ENCODE measurements at places on chromosomes 2 and 18.

DNA sequence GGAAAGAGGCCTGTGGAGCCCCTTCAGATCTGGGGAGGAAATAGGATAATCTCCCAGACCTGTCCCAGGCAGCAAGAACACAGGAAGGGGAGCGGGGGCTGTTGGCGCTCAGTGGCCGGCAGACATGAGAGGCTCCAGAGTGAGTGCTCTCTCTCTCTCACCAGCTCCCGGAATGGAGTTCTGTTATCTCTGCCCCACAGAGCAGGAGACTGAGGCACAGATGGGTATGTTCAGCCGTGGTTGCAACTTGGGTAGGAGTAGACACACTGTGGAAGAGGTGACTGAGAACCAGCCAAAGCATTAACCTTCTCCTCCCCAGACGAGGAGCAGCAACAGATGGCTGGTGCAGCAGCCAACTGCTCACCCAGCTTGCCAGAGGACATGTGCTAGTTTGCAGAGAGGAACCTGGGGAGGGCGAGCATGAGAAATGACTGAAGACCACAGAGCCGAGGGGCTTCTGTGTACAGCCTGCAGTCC lies 82.0 kb downstream of the NRP2 start:
- no peaks in the 10 kb centered on the region for H3K36me3 ChIP-seq
- no peaks in the 10 kb centered on the region for H3K27me3 ChIP-seq
- DNase-seq: no peak
- H3K4me1 ChIP-seq: peaks cover 49% of the 10 kb centered on the region
- peak overlapping the region; percentile 90 for H3K27ac ChIP-seq

- no peaks in the 10 kb centered on the region for H3K36me3 ChIP-seq
- peaks cover 15% of the 10 kb centered on the region for H3K4me1 ChIP-seq
- H3K27ac ChIP-seq: no peak overlapping the region
- no peak overlapping the region for H3K4me3 ChIP-seq
- no peaks in the 10 kb centered on the region for H3K27me3 ChIP-seq
These were observed 7.7 kb downstream of the CCL20 start for GRCh38 chr2:227821043-227821942.

- H3K4me3 ChIP-seq: no peak overlapping the region
- no peak overlapping the region for H3K27ac ChIP-seq
- no peak for DNase-seq
- no peaks in the 10 kb centered on the region for H3K36me3 ChIP-seq
- H3K4me1 ChIP-seq: peaks cover 21% of the 10 kb centered on the region
These were observed 408.8 kb upstream of the UBE2E3 start for GRCh38 chr2:180571559-180571958.

DNA sequence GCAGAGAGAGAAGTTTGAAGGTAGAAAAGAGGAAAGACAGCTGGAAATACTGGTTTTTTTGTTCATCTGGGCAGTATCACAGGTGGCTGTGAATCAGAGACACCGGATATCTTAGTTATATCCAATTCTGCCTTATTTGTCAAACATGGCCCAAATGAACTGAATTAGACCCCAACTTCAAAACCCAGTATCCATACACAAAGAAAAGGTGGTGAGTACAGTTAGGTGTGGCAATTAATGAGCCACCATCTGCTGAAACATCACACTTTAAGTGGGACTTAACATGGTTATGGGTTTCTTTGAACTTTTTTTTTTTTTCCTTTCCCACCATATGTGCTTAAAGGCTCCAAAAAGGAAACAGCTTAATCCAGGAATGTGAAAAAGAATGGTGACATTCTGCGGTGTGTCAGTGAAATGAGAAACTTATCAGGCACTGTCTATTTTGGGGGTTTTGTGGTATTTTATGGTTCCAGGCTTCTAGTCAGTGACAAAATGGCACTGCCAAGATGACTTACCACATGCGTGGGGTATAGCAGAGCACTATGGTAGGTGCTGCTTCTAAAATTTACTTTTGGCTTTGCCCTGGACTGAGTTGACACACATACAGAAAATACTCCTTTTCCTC lies 5.0 kb upstream of the TMEM178A start:
- peaks cover 10% of the 10 kb centered on the region for H3K4me1 ChIP-seq
- peaks cover 6% of the 10 kb centered on the region for H3K27me3 ChIP-seq
- no peaks in the 10 kb centered on the region for H3K36me3 ChIP-seq
- no peak for DNase-seq
- H3K27ac ChIP-seq: no peak overlapping the region
- no peak overlapping the region for H3K4me3 ChIP-seq

- H3K36me3 ChIP-seq: no peaks in the 10 kb centered on the region
- peaks cover 28% of the 10 kb centered on the region for H3K27me3 ChIP-seq
- peaks cover 3% of the 10 kb centered on the region for H3K4me1 ChIP-seq
- DNase-seq: no peak
- no peak overlapping the region for H3K4me3 ChIP-seq
These were observed 14.0 kb upstream of the BMP10 start for GRCh38 chr2:68885074-68885810.

DNA sequence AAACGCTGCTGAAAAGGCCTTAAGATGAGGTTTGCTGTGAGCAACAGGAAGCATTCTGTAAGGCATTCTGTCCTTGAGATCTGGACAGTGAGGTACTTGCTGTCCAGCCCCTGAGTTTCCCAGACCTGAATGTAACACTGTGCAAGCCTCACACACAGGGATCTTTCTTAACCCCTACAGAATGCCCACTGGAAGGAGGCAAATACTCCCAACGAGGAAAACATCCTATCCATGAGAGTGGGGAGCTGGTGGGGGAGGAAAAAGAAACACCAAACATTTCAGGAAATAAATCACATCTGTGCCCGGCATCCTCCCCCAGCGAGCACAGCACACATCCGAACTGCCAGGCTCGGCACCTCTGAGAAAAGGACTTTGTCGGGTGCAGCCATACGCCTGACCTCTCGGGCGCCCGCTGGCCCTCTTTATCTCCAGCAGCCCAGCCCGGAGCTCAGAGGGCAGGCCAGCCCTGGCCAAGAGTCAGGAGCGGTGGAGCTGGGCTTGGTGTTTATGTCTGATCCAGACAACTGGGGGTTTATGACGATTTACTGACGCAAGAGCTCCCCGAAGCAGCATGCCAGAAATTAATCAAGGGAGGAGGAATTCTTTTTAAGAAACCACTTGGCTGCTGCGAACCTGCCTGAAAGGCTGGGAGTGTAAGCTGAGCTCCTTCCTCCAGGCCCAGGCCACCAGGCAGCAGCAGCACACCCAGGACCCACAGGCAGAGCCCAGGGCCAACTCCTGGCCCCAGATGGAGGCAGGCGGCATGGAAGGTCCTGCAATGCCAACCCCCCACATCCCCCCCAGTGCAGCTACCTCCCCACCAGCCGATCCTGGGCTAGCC lies 72.2 kb downstream of the HDAC4 start:
- H3K4me3 ChIP-seq: peak overlapping the region; percentile 6
- DNase-seq: no peak
- H3K36me3 ChIP-seq: peaks cover 10% of the 10 kb centered on the region
- H3K4me1 ChIP-seq: peaks cover 56% of the 10 kb centered on the region
- H3K27ac ChIP-seq: peak overlapping the region; percentile 96

DNA sequence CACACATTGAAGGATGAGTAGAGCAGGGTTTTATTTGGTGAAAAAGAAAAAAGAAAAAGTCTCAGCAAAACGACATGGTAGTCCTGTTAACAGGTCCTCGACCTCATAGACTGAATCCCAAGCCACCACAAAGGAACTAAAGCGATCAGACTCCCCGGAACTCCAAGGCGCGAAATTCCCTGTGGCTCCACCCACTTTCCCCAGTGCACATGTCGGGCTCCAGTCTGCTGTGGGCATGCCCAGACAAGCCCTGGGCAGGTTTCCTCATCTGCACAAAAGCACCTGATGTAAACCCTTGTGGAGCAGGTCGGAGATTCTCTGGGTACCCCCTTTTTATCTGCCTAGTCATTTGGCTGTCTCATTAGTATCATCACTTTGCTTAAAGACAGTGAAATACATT lies 170.7 kb upstream of the FSIP2 start:
- H3K27me3 ChIP-seq: no peaks in the 10 kb centered on the region
- H3K4me3 ChIP-seq: no peak overlapping the region
- no peak for DNase-seq

DNA sequence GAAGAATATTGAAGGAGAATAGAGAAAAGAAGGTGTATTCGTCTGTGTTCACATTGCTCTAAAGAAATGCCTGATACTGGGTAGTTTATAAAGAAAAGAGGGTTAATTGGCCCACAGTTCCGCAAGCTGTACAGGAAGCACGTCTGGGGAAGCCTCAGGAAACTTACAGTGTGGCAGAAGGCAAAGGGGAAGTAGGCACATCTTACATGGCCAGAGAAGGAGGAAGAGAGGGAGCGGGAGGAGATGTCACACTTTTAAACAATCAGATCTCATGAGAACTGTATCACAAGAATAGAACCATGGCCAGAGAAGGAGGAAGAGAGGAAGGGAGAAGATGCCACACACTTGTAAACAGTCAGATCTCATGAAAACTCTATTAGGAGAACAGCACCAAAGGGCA lies 159.6 kb upstream of the TPO start:
- H3K27me3 ChIP-seq: peaks cover 40% of the 10 kb centered on the region
- no peaks in the 10 kb centered on the region for H3K4me1 ChIP-seq
- no peak overlapping the region for H3K27ac ChIP-seq
- no peak overlapping the region for H3K4me3 ChIP-seq

DNA sequence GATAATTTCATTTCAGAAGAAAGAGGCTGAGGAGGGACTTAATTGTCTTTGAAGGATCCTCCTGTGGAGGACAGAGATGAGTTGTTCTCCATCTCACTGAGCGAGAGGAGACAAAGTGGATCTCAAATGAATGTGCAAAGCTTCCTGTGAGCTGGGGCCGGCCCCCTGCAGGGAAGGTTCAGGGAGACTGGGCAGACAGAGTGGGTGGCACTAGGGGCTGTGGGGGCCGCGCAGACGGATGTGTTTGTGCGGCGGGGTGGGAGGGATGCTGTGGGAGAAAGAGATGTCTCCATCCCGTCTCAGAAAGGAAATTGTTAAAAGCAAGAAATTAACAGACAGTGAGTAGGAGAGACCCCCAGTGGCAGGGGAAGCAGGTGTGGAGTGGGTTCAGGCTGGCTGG lies 29.1 kb downstream of the KLHL29 start:
- peaks cover 1% of the 10 kb centered on the region for H3K36me3 ChIP-seq
- no peak for DNase-seq
- H3K4me3 ChIP-seq: no peak overlapping the region
- no peak overlapping the region for H3K27ac ChIP-seq
- H3K27me3 ChIP-seq: no peaks in the 10 kb centered on the region
- H3K4me1 ChIP-seq: peaks cover 1% of the 10 kb centered on the region

DNA sequence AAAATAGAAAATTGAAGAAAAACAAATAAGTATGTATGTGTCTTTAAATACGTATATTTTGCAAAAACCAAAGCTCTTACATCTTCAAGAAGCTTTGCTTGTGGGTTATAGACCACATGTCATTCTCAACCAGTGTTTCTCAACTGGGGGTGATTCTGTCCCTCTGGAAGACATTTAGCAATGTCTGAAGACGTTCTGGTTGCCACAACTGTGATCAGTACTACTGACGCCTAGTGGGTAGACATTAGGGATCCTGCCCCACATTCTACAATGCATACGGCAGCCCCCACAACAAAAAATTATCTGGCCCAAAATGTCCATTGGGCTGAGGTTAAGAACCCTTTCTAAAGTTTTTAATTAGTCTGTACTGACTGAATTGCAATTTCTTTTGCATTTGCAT lies 48.4 kb downstream of the UNC50 start:
- peaks cover 14% of the 10 kb centered on the region for H3K36me3 ChIP-seq
- no peaks in the 10 kb centered on the region for H3K27me3 ChIP-seq
- no peak overlapping the region for H3K27ac ChIP-seq
- H3K4me3 ChIP-seq: no peak overlapping the region
- DNase-seq: no peak
- H3K4me1 ChIP-seq: peaks cover 2% of the 10 kb centered on the region

DNA sequence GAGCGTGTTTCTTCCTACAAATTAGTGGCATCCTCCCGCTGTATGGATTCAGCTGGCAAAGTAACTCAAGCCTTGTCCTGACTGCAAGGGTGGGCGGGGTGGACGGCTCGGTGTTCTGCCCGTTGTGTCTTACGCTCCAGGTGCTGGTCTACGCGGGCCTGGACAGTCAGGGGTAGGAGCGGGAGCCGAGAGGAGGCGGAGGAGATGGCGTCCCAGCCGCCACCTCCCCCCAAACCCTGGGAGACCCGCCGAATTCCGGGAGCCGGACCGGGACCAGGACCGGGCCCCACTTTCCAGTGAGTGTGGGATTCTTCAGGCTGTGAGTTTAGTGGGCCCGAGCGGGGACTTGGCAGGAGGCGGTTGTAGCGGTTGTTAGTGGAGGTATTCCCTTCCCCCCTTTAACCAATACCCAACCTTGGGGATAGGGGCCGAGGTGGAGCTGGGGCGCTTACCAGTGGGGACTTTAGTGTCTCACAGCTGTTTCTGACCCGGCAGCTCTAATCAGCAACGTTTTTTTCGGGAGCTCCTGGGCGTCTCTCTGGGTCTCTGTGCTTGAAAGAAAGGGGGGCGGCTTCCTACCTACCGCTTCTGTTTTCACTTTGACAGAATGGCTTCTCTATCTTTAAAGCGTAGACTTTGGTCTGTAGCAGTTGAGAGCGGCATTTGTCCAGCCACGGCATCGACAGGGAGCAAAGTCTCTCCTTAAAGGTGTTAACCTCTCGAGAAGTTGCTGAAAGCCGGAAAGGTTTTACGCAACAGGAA lies at the start of the genes PEX13 and PUS10:
Gene PEX13 (plus strand): TSS at position 165 of the 762 bp plus-strand sequence. CDS start 40 bp downstream, at position 205.
Gene PUS10 (minus strand): TSS at position 700 of the 762 bp plus-strand sequence. CDS start 6,365 bp downstream, outside the sequence.
- H3K36me3 ChIP-seq: peaks cover 20% of the 10 kb centered on the region
- peaks cover 27% of the 10 kb centered on the region for H3K4me1 ChIP-seq
- peak; percentile 34 for DNase-seq
- peak within 1 kb of the TSS; percentile 98 for H3K4me3 ChIP-seq

DNA sequence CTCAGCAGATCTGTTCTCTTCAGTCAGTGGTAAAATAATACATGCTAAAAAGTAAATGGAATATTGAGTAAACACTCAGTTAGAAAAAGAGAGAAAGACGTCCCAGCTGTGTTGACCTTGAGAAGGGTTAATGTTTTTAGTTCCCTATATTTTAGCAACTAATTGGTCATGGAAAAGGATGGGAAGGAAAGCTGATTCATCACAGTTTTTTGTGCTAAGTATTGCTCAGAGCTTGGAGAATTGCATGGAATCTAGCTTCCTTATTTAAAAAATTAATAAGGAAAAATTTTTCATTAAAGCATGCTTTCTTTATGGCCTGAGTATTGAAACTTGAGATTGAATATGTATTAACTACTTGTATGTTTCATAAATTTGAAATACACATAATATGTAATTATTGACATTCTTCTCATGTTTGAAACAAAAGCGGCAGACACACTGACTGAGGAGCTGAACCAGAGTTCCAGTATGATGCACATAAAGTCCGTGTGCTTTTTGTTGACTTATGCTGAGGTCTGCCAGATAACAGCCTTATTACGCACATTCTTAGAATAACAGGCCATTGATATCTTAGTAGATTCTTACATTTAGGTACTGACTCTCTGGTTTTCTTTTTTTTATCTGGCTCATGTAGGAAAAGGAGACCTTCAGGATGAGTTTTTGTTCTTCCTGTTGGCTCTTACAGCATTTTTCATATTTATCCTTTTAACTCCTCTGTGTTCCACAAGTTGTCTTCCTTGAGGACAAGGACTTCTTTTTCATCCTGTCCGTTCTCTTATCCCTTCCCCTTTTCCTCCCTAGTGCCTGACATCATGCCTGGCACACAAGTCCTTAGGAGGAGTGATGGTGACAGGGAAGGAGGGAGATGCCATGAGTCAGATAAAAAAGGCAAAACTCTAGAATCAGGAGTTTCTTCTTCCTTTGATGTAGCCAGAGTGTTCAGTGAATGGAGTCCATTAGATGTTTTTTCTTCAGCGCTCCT lies 194.1 kb downstream of the PTPRM start:
- H3K4me1 ChIP-seq: peaks cover 34% of the 10 kb centered on the region
- no peak overlapping the region for H3K4me3 ChIP-seq
- H3K27ac ChIP-seq: peak overlapping the region; percentile 52
- H3K27me3 ChIP-seq: no peaks in the 10 kb centered on the region
- no peaks in the 10 kb centered on the region for H3K36me3 ChIP-seq
